ENCODE measurements at places on chromosomes 3 and 15.

DNA sequence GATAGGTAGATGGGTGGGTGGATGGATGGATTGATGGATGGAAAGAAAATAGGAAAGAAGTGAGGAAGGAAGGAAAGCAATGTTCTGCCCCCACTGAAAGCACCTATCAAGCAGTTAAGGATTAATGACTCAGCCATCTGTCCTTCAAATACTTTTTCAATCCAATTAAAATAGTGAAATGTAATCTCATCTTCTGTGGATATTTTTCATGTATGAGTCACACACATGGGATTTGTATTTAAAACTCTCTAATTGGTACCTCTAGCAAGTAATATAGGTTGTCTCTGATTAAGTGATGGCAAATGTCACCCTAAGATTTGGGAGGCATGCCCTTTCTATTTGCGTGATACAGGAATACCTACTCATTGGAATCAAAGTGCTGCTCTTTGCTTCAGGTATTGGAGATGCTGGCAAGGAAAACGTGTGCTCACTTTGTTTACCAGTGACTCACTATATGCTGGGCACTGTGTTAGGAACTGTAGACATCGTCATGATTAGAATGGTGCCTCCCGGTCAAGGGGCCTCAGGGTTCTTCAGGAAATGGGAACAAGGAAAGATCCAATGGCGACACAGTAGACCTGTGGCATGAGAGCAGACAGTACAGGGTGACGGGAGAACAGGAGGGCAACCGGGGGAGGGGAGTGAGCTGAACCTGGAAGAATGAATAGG, 230.1 kb downstream of the CLSTN2 start:
- DNase-seq = no peak

DNA sequence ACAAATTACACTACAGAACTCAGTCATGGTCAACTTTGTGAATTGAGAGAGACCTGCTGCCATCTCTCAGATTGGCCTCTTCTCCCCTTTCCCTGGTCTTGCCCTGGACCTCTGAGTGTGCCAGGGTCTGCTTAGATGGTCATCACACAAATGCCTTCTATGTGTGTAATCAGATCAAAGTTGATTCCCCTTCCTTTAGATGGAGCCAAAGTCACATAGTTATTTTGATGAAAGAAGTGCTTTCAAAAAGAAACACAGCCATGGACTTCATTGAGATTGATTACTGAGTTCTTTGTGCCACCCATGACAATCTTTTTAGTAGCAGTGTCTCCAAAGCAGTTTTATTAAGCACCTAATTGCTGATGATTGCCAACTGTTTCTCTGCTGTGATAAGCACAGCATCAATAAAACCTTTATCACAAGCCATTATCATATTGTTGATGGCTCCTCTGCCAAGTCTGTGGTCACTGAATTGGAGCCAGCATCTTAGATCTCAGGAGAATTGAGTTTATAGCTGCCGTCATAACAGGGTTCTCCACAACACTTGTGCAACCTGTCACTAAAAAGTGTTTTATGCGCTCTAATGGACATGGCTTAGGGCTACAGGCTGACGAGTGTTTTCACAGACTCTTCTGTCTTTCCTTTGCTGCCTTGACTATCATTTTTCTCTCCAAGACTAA, 149.7 kb upstream of the NUDT16 start:
- DNase-seq = no peak

GRCh38 chr3:182135056-182135455, 423.3 kb downstream of the SOX2 start:
- no peak for DNase-seq

- no peak for DNase-seq
These were observed 82.5 kb downstream of the ADAMTS17 start for GRCh38 chr15:100259266-100259665.

GRCh38 chr3:50574444-50574831, 5.1 kb downstream of the HEMK1 start:
- DNase-seq = peak; percentile 42

DNA sequence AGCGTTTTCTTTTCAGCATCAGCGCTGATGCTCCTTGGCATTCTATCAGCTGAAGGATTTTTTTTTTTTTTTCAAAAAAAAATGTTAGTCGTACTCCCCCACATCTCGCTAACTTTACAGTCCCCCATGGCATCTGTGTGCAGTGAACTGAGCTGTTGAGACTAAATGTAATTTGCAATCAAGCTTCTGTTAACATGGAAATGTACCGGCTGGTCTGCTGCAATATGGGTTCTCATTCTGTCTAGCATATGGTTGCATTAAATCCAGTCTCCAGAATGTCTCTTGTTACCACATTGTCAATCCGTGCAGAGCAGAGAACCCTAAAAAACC, 32.2 kb upstream of the TPRG1 start:
- no peak for DNase-seq

- DNase-seq = peak; percentile 53
These were observed 16.3 kb upstream of the JMJD7 start for GRCh38 chr15:41811432-41812195.

DNA sequence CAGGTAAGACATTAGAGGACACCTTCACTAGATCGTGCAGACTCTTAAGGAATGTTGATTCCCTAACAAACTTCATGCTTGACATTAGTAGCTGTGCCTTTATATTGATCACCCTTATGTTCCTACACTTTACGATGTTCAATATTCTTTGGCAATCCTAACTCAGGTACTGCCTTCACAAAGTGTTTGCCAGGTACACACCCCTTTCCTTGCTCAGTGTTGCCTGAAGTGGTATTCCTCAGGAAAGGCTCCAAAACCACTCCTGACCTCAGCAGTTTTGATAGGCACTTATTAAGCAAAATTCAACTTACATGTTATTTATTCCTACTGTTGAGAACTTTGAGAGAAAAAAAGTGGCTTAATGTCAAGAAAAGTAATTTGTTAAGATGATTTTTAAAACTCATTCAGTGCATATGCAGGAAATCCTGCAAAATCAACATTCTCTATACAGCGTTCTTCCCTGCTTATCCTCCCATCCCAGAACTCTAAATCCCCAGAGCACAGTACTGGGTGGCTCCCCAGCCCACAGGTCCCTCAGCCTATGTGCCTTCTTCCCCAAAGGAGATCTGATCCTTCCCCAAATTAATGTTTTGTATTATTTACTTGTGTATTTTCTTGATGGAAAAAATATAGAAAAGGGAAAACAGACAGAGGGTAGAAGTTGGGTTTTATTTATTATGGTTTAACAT, 260.7 kb downstream of the MECOM start:
- DNase-seq = no peak

DNA sequence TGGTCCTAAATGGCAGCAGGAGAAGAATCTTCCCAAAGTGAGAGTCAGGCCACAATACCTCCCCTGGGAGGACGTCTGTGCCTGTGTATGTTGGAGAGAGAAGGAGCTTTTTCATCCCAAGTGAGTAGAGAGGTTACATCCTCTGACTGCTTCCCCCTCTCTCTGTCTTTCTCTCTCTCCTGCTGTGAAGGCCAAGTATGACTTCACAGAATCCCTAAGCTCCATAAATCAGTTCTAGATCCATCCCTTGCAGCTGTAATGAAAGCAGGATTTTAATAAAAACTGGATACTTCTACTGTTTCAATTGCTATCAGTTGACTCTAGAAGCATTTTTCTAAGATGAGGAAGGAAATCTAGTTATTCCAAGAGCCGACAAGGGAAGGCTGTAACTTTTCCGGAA, 389.1 kb upstream of the PROK2 start:
- DNase-seq = no peak

- no peak for DNase-seq
These were observed 383.9 kb upstream of the TMCO5A start for GRCh38 chr15:37550360-37551024.

- DNase-seq = no peak
These were observed 17.4 kb upstream of the SECISBP2L start for GRCh38 chr15:49063402-49064280.

DNA sequence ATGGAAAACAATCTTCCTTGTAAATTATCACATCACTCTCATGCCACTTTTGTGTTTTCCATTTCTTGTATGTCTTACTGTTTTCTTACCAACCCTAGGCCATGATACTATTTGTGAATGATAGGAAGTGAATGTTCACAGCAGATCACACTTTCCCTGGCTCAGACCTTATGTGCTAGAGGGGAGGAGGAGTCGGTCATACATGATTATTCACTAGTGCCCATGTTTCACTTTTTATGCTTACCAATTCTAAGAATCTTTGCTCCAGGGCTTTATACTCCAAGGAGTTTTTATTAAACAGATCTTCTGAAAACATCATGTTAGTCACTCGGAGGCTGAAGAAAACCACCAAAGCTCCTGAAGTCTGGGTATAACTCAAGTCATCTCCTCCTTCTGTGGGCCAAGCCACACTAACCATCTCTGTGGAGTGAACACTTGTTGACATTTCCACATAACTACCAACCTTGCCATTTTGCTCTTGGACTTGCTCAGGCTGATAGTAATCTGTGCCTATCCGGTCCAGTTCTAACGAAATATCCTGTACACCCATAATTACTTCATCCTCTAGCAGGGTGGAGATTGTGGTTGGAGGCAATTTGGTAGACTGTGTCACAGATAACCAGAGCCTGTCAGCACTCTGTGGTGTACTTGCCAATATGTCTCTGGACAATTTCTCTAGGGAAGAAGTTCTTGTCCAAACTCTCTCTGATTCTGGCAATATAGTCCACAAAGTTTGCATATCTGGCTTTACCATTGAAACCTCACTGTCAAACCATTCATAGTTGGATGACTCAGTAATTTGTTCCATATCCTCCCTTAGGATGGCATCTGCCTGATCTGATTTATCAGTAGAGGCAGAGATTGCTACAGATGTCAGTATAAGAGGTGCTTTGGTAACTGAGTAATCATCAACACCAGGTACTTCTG, 76.8 kb downstream of the IMPG2 start:
- no peak for DNase-seq

- no peak for DNase-seq
These were observed 7.2 kb downstream of the FAH start for GRCh38 chr15:80159811-80160569.

DNA sequence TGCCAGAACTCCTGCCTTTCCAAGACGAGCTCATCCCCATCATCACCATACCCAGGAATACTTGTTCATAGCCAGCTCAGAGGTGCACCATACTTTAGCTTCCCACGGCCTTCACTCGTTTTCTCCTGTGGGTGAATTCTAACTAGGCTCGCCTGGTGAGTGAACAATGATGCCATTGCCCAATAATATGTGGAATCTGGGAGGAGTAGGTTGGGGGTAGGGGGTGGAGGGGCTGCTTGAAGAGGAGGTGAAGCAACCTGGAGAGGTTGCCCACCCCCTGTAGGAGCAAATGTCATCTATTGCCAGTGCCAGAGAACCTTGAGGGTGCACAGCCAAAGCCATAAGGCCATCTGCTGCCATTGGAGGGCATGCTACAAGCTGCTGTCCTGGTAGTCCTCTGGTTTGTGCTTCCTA, 592 bp upstream of the ZNF445 start:
- no peak for DNase-seq

- DNase-seq = no peak
These were observed 109.0 kb downstream of the SAMMSON start for GRCh38 chr3:70108546-70108945.

- no peak for DNase-seq
These were observed 17.7 kb upstream of the SNX22 start for GRCh38 chr15:64133623-64134344.

DNA sequence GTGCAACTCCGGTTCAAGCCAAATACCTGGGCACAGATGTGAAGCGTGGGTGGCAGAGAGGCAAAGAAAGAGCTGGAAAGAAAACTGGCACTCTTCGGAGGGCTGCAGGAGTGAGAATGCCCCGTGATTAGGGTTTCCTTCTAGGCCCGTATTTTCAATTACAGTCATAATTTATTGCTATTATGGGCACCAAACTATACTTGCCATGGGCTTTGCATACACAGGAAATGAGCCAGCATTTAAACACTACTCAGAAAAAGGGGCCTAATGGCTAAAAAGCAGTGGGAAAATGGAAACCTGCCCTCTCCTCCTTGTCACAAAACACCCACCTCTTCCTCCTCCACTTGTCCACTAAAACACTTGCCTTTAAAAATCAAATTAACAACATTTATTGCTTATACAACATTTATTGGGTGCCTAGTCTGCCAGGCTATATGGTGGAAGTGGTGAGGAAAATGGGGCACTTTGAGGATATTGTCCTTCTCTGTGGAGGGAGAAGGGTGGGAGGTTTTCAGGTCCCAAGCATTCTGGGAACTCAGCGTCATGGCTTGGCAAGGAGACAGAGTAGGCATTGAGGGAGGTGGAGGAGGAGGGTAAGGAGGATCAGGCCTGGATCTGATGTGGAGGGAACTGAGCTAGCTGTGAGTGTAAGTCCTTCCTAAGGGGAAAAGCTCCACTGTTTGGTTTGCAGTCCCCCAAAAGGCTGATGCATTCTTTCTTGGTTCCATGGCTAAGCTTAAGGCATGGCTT, 160.9 kb downstream of the SLCO3A1 start:
- DNase-seq = no peak

DNA sequence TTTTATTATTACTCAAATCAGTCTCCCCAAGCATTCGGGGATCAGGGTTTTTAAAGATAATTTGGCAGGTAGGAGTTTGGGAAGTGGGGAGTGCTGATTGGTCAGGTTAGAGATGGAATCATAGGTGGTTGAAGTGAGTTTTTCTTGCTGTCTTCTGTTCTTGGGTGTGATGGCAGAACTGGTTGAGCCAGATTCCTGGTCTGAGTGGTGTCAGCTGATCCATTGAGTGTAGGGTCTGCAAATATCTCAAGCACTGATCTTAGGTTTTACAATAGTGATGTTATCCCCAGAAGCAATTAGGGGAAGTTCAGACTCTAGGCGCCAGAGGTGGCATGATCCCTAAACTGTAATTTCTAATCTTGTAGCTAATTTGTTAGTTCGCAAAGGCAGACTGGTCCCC, 20.6 kb upstream of the TRANK1 start:
- no peak for DNase-seq

DNA sequence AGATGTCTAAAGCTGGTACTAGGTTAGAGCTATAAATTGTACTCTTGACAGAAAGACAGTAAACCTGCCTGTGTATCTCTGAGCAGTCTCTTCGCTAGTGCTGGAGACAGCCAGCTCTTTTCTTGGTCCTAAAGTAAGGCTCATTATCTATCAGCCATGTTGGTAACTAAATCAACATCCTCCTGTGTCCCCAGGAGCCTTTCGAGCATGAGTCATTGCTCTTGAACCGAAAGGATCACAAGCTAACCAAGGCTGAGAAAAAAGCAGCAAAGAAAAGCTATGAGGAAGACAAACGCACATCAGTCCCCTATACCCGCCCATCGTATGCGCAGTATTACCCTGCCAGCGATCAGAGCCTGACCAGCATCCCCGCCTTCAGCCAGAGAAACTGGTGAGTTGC, 25.0 kb upstream of the TEX264 start:
- DNase-seq = no peak

Data from stimulated activated CD8-positive, alpha-beta memory T cell treated with anti-CD3 and anti-CD28 coated beads, Interleukin-15, amount 100 ng/mL, for 48 hours (primary cell).